Retina (tissue), 1 donor: ENCODE measurements at places on chromosomes 7 and 10.

DNA sequence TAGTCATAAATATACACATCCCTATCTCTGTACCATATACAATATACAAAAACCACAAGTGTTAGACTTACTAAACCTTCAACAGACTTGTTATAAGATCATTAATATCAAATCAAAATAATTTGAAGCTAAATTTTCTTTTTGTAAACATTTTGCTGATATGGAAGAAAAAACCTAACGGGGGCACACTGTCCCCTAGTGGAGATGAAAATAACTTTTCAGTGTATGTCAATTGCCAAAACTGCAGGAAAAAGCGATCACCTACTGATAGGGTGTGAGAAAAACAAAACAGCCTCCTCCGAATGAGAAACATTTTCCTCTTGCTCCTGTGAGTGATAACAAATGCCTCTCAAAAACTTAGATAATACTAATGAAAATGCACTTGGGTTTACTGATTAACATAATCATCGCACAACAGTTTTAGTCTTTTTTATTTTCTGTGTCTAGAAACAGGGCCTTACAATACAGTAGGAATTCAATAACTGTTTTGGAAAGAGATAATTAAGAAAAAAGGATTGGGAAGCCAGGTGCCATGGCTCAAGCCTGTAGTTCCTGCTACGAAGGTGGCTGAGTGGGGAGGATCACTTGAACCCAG lies 322.7 kb downstream of the CRPPA start:
- no peak for DNase-seq

DNA sequence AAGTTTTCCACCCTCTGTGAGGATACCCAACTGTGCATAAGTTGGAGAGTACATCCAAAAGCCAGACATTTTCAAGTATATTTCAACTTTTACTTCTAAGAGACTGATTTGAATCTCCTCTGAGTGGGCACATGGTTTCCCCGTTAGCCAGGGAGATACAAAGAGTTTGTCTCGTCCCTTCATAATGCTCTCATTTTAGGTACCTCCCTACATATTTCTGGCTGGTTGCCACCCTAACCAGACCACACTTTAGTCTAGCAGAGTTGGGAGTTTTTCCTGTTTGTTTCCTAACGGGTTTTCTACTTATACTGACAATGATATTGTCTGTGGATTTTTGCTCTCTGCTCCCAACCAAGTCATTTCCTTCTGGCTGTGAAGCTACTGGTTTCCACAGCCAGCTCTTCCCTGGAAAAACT lies 180.3 kb downstream of the CCDC71L start:
- no peak for DNase-seq

- no peak for DNase-seq
These were observed 26.4 kb downstream of the RNF216 start for GRCh38 chr7:5754981-5755599.

DNA sequence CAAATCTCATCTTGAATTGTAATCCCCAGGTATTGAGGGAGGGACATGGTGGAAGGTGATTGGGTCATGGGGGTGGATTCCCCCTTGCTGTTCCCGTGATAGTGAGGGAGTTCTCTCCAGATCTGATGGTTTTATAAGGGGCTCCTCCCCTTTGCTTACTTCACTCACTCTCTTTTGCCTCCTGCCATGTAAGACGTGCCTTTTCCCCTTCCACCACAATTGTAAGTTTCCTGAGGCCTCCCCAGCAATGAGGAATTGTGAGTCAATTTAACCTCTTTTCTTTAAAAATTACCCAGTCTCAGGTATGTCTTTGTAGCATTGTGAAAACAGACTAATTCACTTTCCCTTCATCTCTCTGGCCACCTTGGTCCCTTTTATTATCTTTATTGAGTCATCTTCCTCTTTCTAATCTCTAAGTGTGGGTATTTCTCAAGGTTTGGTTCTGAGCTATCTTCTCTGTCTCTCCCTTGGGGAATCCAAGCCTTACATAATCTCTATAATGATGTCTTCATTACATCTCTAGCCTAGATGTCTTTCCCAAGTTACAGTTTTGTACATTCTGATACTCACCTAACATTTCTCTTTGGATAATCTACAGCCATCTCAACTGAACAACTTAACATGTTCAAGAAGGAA lies 99.1 kb upstream of the JCAD start:
- DNase-seq: no peak

GRCh38 chr7:131186816-131187215 lies 140.9 kb upstream of the MKLN1 start:
- DNase-seq: no peak

DNA sequence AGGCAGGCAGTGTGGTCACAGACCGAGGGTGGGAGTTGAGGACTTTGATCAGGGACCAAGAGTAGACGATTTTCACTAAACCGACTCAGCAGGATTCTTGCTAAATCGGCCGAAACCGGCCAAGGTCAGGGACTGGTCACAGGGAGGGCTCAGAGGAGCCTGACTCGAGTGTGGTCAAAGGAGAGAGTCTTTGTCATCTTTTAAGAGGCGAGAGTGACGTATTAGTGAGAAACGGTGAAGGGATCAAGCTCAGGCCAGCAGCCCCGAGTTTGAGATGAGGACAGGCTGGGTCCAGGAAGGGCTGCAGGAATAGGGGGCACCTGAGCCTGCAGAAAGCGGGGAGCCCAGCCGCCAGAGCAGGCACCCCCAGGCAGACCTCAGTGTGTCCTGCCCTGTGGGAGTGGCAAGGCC lies 41.6 kb upstream of the FAM20C start:
- DNase-seq: peak; percentile 20

DNA sequence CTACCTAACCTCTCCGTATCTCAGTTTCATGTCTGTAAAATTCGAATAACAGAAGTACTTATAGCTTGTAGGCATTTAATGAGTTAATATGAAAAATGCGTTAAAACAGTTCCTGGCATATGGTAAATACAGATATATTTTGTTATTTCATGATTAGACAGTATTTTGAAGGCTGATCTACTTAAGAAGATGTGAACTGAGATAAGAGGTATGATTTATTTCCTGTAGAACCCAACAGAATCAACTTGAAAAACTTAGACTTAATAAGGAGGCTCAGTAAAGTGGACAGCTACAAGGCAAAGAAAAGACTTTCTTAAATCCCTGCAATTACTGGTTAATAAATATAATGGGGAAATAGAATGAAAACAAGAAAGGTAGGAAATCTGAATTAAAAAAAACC lies 103.3 kb downstream of the FANK1 start:
- DNase-seq: no peak

DNA sequence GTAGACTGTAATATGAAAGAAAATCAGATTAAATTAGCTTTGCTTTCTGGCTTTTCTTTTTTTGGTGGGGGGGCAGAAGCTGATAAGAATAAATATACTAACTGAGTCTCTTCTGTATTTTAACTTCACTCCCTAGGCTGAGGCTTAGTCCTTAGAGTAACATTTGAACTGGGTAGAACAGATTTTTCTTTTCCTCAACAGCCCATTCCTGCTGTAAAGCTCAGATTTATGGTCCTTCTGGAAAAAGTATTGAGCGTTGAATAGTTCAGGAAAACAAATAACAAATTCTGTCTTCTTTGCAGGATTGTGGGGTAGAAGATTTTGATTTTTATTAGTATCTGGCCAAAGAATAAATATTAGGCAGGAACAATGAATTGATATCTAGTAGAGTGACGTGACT lies 17.9 kb downstream of the SGPL1 start:
- no peak for DNase-seq

DNA sequence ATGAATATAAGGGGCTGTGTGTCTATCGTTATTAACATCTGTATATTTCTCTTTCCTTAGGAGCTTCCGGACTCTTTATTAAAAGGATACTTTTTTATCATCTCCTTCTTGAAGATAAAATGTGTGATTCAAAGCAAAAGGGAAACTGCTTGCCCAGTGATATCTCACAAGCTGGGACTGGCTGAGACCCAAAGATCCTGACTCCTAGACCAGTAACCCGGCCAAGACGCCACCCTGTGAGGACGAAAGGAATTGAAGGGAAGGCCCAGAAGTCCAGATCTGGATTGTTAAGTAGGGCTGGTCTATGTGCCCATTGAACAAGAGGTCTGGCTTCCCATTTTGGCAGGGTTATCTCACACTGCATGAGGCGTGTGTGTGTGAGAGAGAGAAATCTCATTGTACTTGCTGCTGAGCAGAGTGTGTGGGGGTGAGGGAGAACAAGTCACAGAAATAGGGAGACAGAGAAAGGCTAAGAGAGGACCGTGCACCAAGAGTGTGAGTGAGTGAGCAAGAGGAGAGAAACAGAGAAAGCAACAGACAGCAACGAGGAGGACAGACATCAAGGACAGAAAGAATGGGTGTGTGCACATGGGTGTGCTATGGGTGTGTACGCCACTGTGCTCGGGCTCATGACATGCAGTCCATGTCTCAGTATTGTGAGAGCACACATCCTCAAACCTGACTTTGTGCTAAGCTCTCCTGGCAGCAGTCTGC lies 75.4 kb downstream of the PLXNA4 start:
- no peak for DNase-seq

DNA sequence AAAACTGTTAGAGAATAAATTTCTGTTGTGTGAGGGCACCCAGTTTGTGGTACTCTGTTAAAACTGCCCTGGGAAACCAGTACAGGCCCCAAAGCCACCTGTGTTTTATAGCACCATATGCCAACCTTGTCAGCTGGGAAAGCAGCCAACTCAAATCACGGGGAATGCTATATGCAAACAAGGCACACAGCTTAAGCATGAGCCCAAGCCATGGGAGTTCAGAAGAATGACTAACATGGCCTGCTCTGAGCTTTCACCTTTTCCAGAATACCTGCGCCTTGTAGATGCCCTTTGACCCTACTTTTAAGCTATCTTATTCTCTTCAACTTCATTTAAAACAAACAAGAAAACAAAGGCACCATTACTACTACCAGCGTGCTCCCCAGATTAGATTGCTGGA lies 5.5 kb upstream of the SLC25A13 start:
- DNase-seq: no peak

DNA sequence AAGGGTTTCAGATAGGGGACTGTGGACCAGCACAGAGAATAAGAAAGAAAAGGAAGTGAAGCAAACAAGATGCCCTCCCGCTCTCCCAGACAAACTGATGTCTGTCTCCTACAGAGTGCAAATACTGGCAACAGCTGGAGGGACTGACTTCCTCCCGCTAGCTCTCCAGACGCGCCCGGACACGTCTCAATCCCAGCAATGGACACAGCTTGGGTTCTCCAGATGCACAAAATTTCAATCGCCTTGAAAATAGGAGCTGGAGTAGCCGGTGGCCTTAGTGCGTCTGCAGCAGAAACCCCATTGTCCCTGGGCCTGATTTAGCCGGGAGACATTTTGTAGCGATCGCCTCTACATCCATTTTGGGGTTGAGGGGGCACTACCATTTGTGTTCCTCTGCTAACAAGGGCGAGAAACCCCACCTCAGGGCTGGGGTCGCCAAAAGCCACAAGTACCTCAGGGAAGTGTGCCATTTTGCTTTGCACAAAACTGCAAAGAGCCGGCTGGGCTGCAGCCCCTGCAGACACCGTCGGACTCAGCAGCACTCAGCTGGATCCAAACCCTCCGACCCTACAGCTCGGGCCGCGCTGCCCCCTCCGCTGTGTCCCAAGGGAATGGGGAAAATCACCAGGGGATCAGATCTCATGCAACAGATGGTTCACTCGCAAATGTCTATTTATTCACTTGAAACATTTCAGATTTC lies 5.9 kb downstream of the CPA2 start:
- DNase-seq: no peak

- DNase-seq: no peak
These were observed 168.6 kb downstream of the MLLT10 start for GRCh38 chr10:21702633-21703111.

GRCh38 chr10:112805701-112806100 lies 144.3 kb upstream of the TCF7L2 start:
- no peak for DNase-seq

DNA sequence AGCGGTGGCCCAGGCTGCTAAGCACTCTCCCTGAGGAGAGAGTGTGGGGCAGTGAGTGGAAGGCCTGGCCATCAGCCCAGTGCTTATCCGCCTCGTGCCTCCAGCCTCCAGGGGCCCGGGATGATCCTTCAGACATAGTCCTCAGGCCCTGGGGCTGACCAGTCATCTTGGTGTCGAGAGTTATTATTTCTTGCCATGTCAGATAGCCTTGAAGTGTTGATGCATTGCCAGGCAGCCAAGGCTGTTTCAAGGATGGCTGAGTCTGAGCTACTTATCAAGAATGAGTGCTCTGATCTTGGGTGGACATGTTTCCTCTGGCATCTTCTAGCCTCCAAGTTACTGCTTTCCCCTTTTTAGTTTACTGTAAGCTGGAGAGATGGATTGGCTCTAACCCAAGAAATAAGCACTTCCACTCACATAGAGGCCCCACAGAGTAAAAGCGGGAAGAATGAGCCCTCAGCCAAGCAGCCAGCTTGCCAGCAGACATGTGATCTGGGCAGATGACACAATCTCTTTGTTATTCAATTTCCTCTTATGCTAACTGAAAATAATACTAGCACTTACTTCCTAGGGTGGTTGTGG lies 136.5 kb upstream of the NAMPT start:
- DNase-seq: peak; percentile 9

DNA sequence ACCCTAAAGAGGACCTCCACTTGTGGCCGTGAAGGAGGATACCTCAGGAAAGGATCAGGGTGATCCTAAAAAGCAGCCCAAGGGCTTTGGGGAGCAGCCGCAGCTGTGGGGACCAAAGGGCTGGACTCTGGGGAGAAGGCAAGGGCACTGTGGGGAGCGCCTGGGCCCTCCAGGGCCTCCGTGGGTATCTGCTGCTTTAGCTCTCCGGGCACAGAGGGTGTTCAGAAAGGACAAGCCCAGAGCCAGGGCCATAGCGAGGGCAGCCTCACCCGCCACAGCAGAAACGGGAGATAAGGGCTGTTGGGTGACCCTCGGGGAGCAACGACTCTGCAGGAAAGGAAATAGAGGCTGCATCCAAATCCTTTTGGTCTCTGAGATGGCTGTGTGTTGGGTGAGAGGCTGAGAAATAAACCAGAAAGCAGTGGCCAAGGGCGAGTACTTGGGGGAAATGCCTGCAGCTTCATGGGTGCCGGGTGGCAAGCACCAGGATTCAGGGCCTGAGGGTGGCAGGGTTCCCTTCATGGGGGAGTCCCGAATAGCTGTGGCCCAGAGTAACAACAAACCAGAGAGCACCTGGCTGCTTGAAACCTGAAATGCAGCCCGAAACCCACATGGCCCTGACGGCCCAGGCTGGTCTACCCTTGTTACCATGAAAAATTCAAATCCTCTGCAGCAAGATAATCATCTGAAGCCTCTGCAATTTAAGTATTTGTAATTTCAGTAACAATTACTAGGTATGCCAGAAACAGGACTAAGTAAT lies 95.2 kb downstream of the VIPR2 start:
- no peak for DNase-seq

GRCh38 chr7:86929293-86930109 lies 130.0 kb downstream of the ELAPOR2 start:
- no peak for DNase-seq

DNA sequence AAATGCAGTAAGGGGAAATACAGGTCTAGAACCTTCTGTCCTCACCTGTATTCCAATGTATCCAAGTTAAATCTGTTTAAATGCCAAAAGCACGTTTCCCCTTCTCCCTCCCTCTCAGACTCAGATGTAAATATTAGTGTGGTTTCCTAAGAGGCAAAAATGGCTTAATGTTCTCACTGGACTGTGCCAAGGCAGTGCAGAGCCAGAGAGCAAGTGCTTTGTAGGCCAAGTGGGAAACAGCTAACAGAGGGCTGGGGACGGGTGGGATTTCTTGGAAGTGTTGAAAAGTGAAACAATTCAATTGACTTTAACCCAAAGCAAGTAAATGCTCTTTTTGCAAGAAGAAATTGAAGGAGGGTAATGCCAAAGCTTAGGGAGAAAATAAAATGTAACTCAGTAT lies 103.1 kb downstream of the GSAP start:
- DNase-seq: no peak

GRCh38 chr10:91409069-91409868 lies 875 bp upstream of the HECTD2 start:
- DNase-seq: peak; percentile 94

GRCh38 chr7:16514271-16514670 lies 12.4 kb upstream of the LRRC72 start:
- DNase-seq: no peak
